ENCODE measurements at places on chromosomes 2 and 18. TPM values are rescaled to one million over a fixed set of nuclear protein-coding genes. Genes with fewer than 3 reads are reported as not detected.

GRCh38 chr2:128281852-128282245 is 36.8 kb downstream of the HS6ST1 start:
- no peak for DNase-seq

- DNase-seq = peak; percentile 91
Measured at GRCh38 chr2:233443511-233444183, 89.4 kb downstream of the DGKD start.

GRCh38 chr2:183224948-183225347 is 100.7 kb downstream of the NUP35 start:
- no peak for DNase-seq

DNA sequence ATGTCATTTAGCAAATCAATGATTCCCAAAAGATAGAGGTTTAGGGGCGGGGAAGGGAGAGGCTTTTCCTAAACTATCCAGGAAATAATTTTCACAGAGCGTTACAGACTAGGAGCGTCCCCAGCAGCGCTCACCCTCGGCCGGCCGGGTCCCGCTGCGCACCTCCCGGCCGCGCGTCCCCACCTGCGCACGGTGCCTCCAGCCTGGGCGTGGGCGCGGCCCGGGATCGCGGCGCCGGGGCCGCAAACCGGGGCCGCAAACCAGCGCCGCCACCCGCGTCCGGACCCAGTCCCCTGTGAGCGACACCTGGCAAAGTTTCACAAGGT is 684 bp upstream of the ZCCHC2 start:
- DNase-seq = no peak

The MATN3 gene
- 2.4 TPM for total RNA-seq

The COLEC12 gene
- 19.2 TPM for total RNA-seq

The SDC1 gene
- 65.1 TPM for total RNA-seq

The CPO gene
- total RNA-seq = 0.57 TPM
